ENCODE measurements at places on chromosomes 7 and 10.

DNA sequence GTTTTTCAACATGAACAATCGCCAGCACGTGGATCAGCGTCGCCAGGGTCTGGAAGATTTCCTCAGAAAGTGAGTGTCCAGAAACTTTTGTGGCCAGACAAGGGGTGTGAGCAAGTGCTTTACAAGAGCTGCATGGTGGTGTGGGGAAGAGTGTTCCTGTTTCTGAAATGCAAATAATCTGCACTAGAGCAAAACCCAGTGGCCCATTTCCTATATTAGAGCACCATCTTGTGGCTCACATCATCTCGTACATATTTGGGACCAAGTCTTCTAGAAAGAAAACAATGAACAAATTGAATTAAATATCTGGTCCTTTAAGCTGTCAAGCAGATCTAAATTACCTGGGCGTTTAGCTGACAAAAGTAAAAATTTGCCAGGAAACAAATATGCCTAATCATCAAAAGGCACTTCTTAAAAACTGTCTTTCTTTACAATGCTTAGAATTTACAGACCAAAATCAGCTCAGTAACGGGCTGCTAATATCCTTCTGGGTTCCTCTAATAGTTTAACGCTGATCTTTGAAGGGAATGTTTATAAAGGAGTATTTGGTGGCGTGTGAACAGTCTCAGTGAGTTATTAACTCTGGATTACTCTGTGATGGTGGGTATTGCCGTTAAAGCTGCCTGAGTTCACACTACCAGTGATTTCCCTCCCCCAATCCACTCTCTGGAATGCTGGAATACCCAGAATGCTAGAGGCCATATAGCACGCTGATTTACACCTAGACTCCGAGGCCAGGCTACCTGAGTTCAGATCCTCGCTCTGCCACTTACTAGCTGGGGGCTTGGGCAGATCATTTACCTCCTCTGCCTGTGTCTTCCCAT, 73.6 kb downstream of the SNX10 start:
- peak; percentile 68 for DNase-seq

DNA sequence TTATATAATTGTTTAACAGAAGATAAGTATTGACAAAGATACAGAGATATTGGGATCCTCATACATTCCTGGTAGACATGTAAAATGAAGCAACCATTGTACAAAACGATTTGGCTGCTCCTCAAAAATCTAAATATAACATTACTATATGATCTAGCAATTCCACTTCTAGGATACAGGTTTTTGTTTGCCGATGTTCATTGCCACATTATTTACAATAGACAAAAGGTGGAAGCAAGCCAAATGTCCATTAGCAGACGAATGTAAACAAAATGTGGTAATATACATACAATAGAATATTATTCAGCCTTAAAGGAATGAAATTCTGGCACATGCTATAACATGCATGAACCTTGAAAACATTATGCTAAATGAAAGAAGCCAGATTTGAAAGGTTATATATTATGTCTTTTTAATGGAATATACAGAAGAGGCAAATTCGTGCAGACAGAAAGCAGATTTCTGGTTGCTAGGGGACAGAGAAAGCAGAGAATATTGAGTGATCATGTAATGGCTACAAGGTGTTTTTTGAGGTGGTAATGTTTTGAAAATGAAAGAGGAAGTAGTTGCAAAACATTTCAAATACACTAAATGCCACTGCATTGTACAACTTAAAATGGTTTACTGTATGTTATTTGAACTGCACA, 44.9 kb downstream of the POLR1F start:
- no peak for DNase-seq

GRCh38 chr7:134450294-134451000, 8.5 kb downstream of the AKR1B1 start:
- DNase-seq, result no peak

DNA sequence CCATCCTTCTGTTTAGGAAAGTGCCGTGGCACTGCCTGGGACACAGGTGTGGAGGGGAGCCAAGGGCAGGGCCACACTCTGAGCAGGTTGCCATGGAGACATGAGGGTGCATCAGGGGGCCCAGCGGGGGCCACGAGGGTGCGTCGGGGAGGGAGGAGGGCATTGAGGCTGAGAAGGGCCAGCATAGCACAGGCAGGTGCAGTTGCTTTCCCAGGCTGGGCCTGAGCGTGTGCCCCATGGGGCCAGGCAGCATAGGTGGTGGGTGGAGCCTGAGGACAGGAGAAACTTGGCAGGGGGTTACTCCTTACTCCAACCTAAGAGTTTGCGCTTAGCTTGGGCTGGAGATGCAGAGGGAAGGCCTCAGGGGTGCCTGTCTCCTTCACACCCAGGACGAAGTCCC, 15.2 kb downstream of the YKT6 start:
- DNase-seq, result no peak

DNA sequence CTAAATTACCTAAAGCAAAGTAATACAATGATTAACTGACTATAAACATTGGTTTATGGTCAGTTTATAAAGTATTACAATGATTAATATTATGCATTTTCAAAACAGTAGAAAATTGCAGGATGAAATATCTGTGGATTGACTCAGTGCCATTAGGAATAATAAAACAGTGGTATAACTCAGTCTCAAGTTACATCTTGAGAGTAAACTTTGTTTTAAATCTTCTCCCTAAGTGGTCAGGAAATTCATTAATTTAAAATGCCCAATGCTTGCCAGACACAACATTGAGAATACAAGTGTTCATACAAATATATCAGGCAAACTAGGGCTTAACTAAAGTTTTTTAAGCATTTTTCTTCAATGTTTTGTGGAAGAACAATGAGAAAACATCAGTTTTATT, 257.8 kb downstream of the ETV1 start:
- DNase-seq, result no peak

DNA sequence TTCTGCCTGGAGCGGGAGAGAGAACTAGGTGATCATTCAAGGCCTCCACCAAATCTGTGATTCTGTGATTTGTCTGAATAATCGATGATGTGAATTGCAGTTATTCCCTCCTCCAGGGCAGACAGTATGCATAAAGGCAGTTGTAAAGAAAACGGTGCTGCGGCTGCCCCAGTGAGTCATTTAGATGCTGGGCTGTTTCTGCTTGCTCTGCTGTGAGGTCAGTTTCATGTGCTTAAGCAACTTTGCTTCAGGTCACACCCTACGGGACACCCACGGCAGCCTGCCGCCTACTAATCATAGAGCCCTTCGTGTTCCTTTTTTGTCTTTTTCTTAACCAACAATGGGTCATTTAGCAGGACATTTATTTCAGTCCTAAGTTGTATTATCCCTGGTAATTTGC, 158.1 kb upstream of the PITRM1 start:
- DNase-seq, result no peak

GRCh38 chr7:122883049-122883680, 3.1 kb downstream of the CADPS2 start:
- no peak for DNase-seq

DNA sequence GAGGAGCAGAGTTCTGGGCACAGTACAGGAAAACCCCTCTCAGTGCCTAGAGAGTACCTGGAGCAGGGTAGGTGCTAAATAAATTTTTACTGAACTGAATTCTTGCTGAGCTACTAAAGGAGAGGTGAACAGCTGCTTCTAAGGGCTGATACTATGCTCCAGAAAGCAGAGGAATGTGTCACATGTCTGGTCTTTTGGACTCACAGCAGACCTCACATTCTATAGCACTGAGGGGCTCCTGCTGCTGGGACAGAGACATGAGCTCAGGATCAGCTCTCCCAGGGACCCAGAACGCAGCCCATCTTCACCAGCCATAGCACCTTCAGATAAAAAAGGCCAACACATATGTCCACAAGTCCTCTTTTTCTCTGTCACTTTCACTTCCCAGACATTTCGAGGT, 133.0 kb upstream of the KLF14 start:
- no peak for DNase-seq

- DNase-seq, result no peak
These were observed 1.8 kb downstream of the GPC2 start for GRCh38 chr7:100175296-100175935.

DNA sequence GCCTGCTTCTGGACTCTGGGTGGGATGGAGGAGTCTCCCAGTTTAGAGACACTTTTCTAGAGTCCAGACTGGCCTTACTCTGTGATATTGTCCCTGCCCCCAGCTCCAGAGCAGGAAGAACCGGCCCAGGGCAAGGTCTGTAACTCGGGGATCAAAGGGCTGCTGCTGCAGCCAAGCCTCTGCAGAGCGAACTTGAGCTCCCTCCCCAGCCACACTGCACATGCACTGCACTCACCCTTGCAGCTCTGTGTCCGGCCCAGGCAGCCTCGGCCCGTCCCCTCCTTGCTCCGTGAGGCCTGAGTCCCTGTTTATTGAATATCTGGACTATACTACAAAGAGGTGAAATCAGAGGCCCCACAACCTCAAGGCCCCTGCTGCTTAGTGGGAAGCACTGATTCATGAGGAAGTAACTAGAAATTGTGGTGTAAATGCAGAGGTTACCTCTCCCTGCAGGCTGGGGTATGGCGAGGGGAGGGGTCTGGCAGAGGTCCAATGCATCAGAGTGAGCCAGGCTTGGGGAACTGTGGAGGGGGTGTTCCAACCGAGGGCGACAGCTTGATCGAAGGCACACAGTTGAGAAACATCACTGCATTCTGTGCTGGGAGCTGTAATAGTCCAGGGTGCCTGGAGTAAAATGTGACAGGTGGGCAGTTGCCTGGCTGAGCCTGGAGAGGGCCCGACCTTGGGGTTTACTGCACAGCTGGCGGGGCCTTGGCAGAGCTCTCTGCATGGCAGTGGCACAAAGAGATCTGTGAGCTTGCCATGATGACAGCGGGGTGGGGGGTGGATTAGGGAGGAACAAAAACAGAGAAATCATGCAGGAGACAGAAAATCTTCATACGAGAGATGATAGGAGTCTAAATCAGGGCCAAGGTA, 49.1 kb downstream of the AOC1 start:
- no peak for DNase-seq

DNA sequence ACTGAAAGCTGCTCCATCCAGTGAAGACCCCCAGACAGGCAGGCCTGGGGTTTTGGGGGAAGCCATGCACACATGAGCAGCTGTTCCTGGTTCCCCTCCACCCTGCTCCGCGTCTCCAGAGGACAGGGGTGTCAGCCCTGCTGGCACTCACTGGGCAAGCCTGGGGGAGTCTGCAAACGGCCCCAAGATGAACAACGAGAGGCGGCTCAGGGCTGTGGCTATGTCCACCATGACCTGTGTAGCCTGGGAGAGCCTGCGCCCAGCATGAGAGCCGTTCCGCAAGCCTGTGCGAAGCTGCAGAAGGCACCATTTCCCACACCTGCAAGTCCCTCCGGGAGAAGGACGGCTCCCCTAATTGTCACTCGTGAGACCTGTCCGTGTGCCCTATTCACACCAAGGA, 59.5 kb downstream of the DPYSL4 start:
- DNase-seq, result no peak

DNA sequence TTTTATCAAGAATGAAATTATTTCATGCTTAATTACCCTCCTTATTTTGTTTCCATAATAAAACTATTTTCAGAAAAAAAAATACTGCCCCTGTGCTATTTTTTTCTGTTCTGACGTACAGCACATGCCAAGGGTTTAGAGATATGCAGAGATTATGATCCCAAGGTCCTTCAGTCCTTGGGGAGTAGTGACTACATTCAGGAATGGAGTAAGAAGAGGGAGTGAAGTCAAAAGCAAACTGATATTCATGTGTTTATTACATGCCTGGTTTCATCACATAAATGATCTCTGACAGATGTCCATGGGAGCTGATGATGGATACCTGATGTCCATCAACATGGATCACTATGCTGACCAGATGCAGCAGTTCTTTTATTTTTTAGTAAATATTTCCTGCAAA, 17.2 kb downstream of the AKAP9 start:
- no peak for DNase-seq

DNA sequence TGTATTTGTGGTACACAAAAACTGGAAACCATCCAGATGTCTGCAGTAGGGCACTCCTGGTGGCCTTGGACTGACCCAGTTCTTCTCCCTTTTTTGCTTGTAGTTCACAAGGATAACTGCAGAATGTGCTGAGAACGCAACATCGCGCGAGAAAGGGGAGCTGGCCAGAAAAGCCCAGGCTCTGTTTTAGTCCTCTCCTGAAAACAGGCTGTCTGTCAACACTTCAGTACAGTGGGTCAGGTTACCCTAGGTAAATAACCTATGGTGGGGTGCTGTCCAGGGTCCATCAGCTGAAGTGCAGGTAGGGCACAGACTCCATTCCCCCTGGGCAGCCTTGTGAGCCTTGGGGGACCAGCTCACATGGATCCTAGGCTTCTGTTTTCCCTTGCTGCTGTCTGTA, 495.8 kb downstream of the MDFIC start:
- DNase-seq, result no peak

GRCh38 chr10:28254290-28254985, 48.4 kb downstream of the MPP7 start:
- no peak for DNase-seq

DNA sequence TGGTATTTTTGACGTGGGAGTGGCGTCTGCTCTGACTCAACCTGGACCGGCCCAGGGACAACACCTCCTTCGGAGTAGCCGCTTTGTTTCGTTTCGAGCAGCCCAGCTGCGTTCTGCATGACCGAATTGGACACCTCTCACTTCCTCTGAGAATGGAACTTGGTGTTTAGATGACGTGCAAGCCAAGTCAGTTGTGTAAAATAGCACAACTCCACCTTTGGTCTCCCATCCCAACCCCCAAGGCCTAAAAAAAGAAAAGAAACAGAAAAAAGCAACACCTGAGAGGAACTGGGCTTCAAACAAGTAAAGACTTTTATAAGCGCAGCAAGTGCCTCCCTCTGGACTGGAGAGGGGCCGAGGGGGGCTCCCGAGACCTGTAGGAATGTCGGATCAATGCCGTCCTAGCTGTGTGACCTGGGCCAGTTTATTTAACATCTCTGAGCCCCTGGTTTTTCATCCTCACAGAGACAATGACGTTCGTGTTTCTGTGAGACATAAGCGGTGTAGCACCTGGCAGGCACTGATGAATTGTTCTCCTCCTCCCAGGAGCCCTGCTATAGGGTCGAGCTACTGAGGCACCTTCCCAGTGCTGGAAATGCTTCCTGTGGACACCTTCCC, 52.0 kb upstream of the SMNDC1 start:
- DNase-seq, result peak; percentile 55

DNA sequence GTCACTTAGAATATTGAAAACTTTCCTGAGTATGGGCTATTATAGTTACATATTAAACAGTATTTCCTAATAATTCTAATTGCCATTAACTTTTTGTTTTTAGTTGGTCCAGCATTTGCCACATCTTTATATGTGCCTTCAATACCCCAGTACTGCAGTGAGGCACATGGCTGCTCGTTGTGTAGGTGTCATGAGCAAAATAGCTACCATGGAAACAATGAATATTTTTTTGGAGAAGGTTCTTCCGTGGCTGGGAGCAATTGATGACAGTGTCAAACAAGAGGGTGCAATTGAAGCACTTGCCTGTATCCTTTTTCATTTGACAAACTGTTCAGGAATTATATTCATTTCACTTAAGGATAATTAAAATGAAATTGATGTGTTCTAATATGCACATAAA, 72.7 kb downstream of the BTAF1 start:
- DNase-seq, result no peak

- no peak for DNase-seq
These were observed 290.4 kb downstream of the IPMK start for GRCh38 chr10:57977262-57977661.
